ENCODE measurements at places on chromosomes 7 and 10.

GRCh38 chr7:5388273-5388901 lies 35.2 kb downstream of the TNRC18 start:
- no peak for DNase-seq

- DNase-seq = no peak
Observed at GRCh38 chr10:130923596-130923995, 387.9 kb downstream of the TCERG1L start.

DNA sequence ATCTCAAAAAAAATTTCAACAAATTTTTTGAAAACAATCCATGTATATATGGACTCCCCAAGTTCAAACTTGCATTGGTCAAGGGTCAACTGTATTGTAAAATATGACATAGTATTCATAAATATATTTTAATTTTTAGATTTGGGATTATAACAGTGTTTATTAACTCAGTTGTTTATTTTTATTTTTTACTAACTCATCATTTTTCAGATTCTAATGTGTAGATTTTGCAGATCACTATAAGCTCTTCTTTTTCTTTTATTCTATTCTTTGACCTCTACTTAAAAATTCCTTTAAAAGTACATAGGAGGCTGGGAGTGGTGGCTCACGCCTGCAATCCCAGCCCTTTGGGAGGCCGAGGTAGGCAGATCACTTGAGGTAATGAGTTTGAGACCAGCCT lies 8.7 kb downstream of the MEIG1 start:
- no peak for DNase-seq

GRCh38 chr10:50648089-50648934 lies 24.6 kb upstream of the SGMS1 start:
- DNase-seq = no peak

DNA sequence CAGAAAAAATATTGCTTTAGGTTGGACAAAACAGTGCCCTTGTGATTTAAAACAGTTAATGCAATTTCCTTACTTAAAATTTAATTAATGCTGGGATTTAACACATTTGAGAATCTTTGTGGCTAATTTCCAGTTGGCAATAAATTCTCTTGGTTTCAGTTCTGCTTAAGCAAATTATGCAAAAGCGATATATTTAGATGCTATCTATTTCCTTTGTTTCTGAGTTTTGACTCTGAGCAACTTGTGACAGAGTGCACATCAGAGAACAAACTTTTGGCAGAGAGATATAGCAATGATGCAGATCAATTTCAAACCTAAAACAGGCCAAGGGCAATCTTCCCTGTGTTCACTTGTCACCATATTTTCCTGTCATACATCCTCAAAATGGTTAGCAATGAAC lies 933.6 kb upstream of the ZWINT start:
- no peak for DNase-seq

- no peak for DNase-seq
Observed at GRCh38 chr10:119343011-119343601, 135.7 kb downstream of the GRK5 start.

- no peak for DNase-seq
Observed at GRCh38 chr7:10803720-10804119, 170.0 kb upstream of the PHF14 start.

DNA sequence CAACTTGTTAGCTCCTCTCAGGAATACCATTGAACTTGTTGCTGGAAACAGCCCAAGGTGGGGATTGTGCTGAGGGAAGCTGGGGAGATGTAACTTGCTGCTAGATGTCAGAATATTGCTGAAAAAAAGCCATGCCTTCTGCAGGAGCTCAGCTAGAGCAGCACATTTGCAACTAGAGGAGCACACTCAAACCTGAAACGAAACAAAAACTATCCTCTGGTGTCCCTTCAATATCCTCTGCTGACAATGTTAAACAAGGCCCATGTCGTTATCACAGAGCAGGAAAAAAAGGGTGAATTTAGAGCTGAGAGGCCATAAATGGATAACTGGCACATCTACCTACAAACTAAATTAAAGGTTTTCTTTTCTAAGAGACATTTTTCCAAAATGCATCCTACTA lies 53.7 kb upstream of the MACC1 start:
- no peak for DNase-seq

DNA sequence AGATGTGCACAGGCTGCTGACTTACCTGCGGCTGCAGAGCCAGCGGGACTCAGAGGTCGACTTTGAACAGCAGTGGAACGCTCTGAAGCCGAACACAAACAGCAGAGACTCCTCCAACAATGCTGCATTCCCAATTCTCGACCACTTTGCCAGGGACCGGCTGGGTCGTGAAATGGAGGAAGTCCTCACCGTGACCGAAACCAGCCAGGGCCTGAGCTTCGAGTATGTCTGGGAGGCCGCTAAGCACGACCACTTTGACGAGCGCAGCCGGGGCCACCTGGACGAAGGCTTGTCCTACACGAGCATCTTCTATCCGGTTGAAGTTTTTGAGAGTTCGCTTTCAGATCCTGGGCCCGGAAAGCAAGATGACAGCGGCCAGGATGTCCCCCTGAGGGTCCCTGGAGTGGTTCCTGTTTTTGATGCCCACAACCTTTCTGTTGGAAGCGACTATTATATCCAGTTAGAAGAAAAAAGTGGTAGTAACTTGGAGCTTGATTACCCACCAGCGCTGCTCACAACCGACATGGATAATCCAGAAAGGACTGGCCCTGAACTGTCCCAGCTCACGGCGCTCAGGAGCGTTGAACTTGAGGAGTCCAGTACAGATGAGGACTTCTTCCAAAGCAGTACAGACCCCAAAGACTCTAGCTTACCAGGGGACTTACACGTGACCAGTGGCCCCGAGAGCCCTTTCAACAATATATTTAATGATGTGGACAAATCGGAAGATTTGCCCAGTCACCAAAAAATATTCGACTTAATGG lies 19.4 kb upstream of the BHLHA15 start:
- DNase-seq = no peak

DNA sequence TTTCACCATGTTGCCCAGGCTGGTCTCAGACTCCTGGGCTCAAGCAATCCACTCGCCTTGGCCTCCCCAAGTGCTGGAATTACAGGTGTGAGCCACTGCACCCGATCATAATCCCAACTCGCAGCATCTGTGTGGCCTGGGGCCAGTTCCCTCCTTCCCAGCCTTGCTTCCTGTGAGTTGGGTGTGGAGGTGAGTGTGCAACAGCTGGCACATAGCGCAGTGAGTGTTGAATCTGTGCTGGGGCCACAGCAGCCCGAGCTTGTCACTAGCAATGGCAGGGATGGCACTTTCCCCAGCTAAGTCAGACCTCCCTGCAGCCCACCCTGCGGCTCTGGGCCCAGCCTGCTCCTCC lies 12.2 kb downstream of the TMEM184A start:
- DNase-seq = no peak

GRCh38 chr10:132929953-132930548 lies 12.3 kb downstream of the CFAP46 start:
- DNase-seq = no peak

GRCh38 chr7:122350701-122351100 lies 46.2 kb upstream of the FEZF1 start:
- no peak for DNase-seq

DNA sequence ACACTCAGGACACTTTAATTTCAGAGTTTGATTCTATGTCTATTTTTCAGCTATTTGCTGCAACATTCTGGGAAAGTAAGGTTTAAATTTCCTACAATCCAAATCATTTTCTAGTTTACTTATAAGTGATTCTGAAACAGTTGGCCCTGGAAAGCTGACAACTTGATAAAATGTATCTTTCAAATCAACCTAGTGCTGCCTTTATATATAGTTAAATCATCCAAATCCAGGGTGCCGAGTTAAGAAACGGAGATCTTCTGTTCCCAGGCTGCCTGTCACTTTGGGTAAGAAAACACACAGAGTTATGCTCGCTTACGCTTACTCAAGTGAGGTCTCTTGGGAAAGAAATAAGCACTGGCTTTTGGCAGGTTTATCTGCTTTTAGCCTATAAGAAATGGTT lies 175.0 kb downstream of the POU6F2 start:
- no peak for DNase-seq

- DNase-seq = no peak
Observed at GRCh38 chr7:51182636-51183166, 133.9 kb downstream of the COBL start.

- no peak for DNase-seq
Observed at GRCh38 chr7:33998476-33998875, 93.1 kb downstream of the BMPER start.

DNA sequence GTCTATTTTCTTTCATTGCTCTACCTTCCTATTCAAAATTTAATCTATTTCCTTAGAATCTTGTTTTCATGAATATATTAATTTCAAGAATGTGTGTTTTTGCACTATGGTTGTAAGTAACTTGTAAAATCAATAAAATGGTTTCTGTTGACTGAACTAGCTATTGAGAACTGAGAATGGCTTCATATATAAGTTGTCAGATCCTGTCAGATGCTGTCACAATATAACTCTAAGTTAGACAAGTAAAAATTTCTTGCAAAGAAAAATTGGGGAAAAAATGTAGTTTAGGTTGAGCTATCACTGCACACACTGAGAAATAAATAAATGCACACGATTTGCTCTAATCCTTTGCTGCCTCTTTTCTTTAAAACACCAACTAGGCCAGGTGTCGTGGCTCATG lies 89.8 kb downstream of the RAB11FIP2 start:
- DNase-seq = no peak

GRCh38 chr10:48885376-48885775 lies 54.3 kb downstream of the LRRC18 start:
- no peak for DNase-seq

GRCh38 chr10:46560381-46560780 lies 3.9 kb upstream of the GPRIN2 start:
- DNase-seq = peak; percentile 3

GRCh38 chr10:131088619-131089018 lies 222.9 kb downstream of the TCERG1L start:
- DNase-seq = no peak

DNA sequence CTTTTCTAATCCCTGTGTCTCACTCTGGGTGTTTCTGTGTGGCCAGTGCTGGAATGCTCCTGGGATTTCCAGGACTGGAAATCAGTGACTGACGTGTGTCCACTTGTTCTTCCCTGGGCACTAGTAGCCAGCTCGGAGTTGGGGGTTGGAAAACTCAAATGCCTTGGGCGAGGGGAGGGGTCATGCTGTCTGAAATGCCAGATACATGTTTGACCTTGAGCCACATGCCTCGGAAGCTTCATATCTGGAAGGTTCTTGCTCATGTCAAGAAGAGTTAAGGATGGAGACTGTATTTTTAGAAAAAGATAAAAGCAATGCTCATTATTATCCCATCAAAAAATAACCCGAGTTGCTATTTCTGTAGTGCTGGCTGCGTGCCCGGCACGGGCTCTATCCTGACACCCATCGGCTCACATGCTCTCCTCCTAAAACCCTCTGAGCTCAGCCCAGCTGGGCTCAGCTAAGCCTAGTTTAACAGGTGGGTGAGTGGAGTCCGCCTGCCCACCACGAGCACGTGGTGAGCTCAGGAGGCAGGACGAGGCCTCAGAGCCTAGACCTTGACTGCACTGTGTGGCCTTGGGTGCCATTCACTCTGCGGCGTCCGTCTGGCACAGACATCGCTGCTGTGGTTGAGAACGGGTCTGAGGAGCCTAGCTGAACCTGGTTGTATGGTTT lies 6.4 kb downstream of the DPYSL4 start:
- DNase-seq = no peak

DNA sequence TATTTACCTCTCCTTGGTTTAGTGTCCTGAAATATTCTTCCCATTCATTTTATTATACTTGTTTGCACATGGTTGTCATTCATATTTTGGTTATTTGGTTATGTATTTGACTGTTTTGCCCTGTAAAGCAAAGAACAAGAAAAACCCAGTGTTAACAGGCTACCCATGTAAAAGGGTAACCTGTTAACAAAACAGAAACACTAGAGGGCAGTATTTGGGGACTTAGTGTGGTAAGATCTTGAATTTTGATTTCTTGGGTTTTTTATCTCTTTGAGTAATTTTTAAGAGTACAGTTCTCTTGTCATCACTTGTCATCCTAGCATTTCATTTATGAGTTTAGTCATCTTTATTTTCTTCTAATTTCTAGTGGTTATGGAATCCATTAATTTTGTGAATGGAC lies 51.3 kb downstream of the POLL start:
- no peak for DNase-seq

DNA sequence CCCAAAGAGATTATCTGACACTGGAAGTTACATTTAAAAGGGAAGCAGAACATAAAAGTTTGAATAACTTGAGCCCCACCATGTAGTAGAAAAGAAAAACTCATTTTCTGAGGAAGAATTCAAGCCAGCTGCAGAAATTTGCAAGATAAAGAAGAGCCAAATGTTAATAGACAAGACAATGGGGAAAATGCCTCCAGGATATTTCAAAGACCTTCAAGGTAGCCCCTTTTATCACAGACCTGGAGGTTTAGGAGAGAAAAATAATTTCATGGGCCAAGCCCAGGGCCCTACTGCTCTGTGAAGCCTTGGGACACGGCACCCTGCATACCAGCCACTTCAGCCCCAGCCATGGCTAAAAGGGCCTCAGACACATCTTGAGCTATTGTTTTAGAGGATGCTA lies 18.4 kb upstream of the AKR1C1 start:
- no peak for DNase-seq

GRCh38 chr10:125007436-125007835 lies 65.5 kb downstream of the ZRANB1 start:
- no peak for DNase-seq

DNA sequence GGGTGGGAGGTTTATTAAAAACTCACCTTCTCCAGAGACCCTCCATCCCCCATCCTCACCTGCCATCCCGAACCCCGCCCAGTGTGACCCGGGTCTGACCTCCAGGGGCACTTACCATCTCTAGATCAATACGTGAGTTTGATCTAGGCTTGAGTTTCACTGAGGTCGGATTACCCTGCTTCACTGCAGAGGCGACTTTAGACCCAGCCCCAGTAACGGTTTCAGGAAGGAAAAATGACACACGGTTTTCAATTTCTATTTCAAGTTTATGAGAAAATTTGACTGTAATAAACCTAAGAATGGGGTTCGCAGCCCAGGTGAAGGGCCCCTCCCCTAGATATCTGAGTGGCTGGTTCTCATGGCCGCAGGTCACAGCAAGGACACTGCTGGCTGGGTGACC lies 33.1 kb downstream of the RCC1L start:
- no peak for DNase-seq

GRCh38 chr10:69348816-69349541 lies 67.7 kb downstream of the TACR2 start:
- no peak for DNase-seq

DNA sequence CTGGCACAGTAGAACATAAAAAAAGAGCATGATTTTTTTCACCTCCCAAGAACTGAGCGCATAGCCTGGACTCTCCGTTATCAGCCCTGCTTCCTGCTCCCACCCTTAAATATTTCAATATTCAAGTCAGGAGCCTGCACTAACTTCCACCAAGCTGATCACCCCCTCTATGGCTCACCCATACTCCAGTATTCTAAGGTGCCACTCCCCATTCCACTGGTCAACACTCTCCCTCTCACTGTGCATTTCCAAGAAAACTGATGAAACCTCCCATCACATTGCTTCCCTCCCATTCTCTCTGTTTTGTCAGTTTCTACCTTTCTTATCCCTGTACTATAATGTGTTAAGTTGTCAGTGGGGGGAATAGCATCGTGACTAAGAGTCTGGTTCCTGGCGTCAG lies 95.0 kb upstream of the C7orf33 start:
- no peak for DNase-seq

Measured in stimulated activated CD4-positive, alpha-beta T cell treated with anti-CD3 and anti-CD28 coated beads, Interleukin-4, amount 100 ng/mL, for 24 hours (primary cell).